Heart right ventricle (tissue), 16 donors: ENCODE measurements at places on chromosomes 13 and 19. TPM values are rescaled to one million over a fixed set of nuclear protein-coding genes. Genes with fewer than 3 reads are reported as not detected.

GRCh38 chr19:6259312-6259861, 20.4 kb downstream of the MLLT1 start:
- no peak for DNase-seq

DNA sequence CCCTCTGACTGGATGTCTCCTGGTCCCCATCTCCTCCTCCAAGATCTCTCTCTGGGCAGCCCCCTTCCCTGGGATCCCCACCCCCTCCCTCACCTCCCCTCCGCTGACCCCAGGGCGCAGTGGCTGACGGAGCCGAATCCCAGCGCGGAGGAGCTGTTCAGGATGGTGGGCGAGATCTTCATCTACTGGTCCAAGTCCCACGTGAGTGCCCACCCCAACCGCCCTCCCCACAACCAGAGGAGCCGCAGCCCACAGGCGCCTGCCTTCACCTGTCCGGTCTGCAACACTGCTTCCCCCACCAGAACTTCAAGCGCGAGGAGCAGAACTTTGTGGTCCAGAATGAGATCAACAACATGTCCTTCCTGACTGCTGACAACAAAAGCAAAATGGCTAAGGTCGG, 89.4 kb downstream of the RYR1 start:
- DNase-seq, result no peak

- no peak for DNase-seq
Observed at GRCh38 chr13:103099722-103100293, 33.6 kb upstream of the SLC10A2 start.

GRCh38 chr19:41220811-41221210, 1.8 kb downstream of the AXL start:
- no peak for DNase-seq

DNA sequence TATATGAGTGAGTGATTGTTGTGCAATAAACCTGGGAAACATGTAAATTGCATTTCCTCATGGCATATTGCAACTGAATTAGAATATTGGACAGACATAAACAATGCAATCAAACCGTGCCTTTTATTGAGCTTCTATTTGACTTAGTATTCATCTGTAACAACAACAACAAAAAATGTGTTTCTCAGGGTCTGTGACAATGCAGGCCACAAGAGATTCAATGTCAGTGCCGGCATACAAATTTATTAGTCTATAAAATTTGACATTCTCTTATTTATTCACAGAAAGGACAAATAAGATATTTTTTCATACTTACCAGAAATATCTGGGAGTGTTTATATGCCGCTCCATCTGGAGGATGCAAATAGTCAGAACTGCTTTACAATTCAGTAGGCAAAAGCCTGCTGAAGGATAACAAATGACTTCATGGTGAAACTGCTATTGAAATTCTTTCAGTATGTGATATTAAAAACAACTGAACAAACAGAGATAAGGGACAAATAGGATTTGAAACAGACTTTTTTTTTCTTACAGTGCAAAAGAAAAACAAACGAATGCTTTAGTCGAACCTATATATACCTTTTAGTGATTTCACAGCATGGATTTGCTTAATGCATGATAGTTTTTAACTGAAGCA, 77.2 kb downstream of the DACH1 start:
- no peak for DNase-seq

- peak; percentile 25 for DNase-seq
Observed at GRCh38 chr13:113045251-113046127, 60.1 kb upstream of the F7 start.

- no peak for DNase-seq
Observed at GRCh38 chr19:44813070-44813840, 4.4 kb downstream of the BCAM start.

GRCh38 chr13:48615049-48615448, 38.7 kb upstream of the CYSLTR2 start:
- DNase-seq, result no peak

ZNF154 gene
- polyA plus RNA-seq, result 6.4 TPM

ZNF773 gene
- 3.2 TPM for polyA plus RNA-seq

TBCB gene
- polyA plus RNA-seq, result 193 TPM

SERPINE3 gene
- polyA plus RNA-seq, result 0.01 TPM

PCDH20 gene
- polyA plus RNA-seq, result 3.3 TPM

WDR87 gene
- polyA plus RNA-seq, result not detected

ENOX1 gene
- polyA plus RNA-seq, result 2.1 TPM
